Lung microvascular endothelial cell (primary cell): ENCODE measurements at places on chromosomes 3 and 15. TPM values are rescaled to one million over a fixed set of nuclear protein-coding genes. Genes with fewer than 3 reads are reported as not detected.

DNA sequence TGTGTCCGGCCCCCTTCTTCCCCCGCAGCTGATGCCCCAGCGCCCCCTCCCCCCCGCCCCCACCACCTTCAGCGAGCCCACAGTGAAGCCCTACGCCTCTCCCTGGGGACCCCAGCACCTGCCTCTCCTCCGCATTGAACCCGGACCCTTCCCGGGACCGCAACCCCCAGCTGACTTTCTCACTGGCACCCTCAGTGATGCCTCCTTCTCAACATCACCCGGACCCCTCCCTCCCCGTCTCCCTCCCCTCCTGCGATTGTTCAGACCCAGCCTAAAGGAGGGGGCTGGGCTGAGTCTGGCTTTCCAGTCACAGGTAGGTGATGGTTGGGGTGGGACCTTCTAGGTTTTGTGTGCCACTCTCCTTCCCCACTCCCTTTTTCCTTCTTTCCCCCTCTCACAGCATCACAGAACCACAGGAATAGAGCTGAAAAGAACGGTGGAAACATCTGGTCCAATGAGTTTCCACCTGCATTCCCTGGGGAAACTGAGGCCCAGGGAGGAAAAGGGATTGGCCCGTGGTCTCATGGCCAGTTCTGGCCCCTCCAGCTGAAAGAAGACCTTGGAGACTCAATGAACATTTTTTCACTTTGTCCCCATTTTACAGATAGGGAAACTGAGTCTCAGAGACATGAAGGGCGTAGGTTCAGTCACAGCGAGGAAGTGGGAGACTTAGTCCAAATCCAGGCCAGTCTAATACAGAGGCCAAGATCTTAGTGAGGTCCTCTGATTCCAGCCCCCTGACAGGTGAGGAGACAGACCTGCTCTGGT is 828 bp downstream of the CAND2 start:
- DNase-seq, result no peak

DNA sequence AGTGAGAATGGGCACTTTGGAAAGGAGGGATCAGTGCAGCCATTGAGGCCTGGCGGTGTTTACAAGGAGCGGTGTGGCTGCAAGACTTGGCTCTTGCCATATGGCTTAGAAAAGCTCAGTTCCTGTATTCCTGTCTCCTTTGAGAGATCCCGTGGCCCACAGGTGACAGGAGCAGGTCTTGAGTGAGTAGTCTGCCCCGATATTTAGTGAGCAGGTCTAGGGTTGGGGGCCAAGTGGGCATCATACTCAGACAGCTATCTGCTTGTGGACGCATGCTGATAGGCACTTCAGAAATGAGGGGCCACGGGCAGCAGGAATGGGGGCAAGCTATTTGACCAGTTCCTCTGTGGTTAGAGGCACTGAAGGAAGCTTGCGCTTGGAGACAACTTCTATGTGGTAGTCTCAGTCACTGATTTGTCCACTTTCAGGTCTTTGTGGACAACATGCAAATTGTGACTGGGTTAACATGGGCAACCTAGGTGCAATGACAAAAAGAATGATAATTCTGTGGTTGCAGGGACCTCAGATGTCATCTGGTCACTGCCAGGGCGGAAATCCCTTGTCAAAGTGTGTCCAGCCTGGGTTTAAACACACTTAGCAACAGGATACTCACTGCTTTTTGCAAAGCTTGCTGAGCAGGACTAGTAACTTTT is 1.1 kb downstream of the TMED3 start:
- DNase-seq, result no peak

- DNase-seq, result no peak
These were observed 169.0 kb upstream of the BCL6 start for GRCh38 chr3:187914231-187914630.

GRCh38 chr3:66980791-66981190 is 17.3 kb upstream of the KBTBD8 start:
- DNase-seq, result no peak

DNA sequence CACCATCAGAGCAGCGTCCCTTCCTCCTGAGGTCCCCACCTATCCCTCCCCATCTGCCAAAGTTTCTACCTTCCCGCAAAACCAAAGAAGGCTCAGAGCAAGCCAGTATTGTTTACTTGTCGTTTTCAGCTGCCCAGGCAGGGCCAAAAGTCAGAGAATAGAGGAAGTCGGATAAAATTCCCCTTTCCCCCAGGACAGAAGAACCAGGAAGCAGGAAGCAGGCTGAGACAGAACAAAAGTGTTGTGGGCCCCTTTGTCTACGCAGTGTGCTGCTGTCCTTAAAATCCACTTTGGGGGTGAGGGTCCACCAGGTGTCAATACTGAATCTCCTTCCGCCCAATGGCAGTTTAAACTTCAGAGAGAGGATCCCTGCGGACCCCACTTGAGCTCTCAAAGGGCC is 18.5 kb upstream of the RPL32 start:
- DNase-seq, result peak; percentile 14

GRCh38 chr3:24270204-24270691 is 224.4 kb downstream of the THRB start:
- no peak for DNase-seq

DNA sequence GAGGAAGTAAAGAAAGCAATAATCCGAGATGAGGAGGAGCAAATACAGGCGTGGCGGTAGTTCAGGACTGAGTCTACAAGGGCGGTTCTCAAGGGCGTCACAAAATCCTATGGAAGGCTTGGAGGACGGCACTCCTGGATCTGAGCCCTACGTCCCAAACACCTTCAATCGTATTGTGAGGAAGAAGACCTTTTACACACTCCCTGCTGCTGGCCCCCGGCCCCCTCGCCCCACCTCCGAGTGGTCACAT is 747 bp downstream of the PLD1 start:
- no peak for DNase-seq

- peak; percentile 41 for DNase-seq
These were observed 63.2 kb upstream of the TNFSF10 start for GRCh38 chr3:172586436-172586835.

DNA sequence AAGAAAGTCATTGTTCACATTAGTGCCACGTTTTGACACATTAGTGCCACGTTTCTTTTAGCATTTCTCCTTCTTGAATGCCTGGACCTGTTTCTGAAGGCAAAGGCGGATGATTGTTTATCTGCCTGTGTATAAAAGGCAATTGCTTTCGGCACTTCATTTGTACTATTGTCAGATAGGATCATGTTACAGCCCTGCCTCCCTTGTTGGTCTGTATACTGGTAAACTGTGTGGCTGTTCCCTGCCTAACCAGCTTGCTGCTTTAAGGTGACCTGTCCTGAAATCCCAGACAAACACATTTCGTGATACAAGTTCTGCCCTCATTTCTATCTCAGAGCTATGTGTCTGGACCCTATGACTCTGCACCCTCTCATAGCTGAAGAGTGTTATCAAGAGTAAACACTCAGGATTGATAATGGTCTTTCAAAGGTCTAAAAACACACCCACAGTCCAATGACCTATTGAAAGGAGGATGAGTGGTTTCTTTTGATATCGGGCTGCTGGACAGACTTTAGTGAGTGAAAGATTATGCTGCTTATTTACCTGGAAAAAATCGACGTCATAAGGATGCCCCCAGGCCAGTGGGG is 276.3 kb upstream of the MCTP2 start:
- DNase-seq, result no peak

GRCh38 chr3:160575589-160575988 is 10.2 kb upstream of the KPNA4 start:
- DNase-seq, result no peak

- DNase-seq, result no peak
These were observed 102.5 kb downstream of the RPLP1 start for GRCh38 chr15:69555080-69555479.

DNA sequence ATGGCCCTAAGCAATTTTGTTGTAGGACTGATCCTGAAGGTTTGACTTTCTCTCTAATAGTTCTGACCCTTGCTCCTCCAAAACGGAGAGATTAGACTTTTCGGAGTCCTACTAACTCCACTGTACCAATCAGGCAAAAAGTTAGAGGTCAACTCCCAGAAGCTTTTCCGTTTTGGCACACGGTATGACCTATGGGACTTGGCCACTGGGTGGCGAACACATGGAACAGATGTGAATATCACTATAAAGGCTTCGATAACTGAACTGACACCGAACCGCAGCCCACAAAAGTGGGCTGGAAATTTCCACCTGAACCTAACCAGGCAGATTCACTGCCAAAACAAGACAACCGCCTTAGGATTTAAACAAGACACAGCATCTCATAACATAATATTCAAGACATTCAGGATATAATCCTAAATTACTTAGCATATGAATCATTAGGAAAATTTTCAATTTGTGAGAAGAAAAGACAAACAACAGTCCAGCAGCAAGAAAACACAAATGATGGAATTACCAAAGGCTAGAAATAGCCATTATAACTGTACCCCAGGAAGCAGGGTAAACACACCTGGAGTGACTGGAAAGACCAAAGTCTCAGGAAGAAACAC is 12.2 kb upstream of the TM2D3 start:
- peak; percentile 68 for DNase-seq

- DNase-seq, result peak; percentile 78
These were observed 333.4 kb downstream of the NAALADL2 start for GRCh38 chr3:175192536-175192935.

DNA sequence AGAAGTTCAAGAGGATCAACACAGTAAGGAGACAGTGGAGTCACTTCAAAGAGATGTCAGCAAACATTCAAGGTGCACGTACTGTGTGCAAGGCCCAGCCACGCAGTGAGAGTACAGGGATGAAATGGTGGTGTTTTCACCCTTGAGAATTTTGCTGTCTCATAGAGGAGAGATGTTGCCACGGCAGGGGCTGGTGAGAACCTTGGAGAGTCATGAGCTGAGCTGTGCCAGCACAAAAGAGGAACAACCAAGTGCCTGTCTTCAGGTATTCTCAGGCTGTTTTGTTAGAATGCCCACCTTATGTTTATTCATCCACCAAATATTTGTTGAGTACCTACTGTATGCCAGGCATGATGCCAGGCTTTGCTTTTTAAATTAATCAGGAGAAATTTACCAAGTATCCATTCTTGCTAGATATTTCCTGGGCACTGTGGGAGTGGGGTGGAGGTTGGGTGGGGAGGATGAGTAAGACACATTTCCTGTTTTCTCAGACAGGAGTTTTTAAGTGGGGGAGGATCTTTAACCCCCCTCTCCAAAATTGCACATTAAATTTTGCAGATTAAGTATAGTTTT is 72.6 kb downstream of the SLC6A11 start:
- DNase-seq, result no peak

- DNase-seq, result no peak
These were observed 85.9 kb upstream of the ZPLD1 start for GRCh38 chr3:102348904-102349303.

GRCh38 chr3:24363242-24363641 is 131.4 kb downstream of the THRB start:
- no peak for DNase-seq

DNA sequence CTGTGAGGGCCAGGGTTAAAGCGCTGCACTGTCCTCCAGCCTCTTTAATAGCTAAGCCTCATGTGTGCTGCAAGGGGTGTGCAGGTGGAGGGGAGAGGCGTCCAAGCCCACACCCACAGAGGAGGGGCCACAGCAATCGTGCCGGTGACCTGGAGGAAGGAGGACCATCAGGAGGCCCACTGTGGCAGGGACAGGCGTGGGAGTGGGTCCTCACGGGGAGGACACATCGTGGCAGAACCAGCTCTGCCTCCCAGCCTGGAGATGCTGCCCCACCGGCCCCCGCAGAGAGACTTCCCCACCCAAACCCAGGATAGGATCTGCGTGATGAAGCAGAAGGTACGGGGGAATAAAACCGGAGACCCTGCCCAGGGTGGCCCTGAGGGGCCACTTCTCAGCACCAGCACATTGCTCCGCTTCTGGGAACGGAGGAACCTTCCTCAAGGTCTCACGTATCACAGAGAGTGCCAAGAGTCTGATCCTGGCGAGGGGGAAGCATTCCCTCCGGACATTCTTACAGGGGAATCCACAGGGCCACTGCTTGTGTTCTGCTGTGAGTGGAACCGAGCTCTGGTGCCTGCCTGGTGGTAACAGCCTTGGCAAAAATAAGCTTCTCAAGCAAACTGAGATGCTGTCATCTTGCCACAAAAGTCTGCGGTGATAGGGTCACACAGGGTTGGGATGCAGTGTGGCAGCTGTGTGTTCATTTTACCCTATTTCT is 199.8 kb downstream of the XXYLT1 start:
- no peak for DNase-seq

DNA sequence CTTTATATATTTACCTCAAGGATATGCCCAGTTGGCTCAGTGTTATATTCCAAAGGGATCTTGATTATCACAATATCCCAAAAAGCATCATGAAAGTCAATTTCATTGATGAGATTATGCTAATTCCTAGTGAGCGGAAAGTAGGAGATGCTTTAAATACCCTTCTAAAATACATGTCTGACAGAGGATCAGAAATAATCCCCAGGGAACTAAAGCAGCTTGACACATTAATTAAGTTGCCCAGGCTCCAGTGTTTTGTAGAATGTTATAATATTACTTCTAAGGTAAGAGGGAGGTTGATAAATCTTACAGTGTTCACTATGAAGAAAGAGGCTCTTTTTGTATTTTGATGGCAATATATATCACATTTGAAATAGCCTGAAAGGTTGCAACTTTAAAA is 767.5 kb upstream of the ROBO1 start:
- DNase-seq, result no peak

DNA sequence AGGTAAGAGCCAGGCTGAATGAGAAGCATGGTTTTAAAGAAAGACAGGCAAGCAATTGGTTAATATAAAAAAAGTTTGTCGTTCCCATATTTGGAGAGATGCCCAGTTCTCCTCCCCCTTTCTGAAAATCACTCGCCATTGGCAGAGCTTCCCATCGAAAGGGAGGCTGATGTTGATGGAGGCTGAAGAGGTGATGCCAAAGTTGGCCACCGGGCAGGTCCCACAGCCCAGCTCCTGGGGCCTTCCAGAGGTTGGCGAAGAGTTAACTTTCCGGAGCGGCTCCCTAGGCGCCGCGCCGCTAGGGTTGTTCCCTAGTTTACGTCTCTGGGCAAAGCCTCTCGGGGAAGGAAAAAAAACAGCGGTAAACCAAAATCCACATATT is 793 bp downstream of the PCOLCE2 start:
- no peak for DNase-seq

The LRRIQ4 gene
- total RNA-seq, result not detected in 2 replicates

The GOLGA8N gene
- total RNA-seq, result 0.60 and 0.65 TPM in 2 replicates

The DPPA4 gene
- not detected in 2 replicates for total RNA-seq

The MLH1 gene
- 29.4 and 31.8 TPM in 2 replicates for total RNA-seq

The LPCAT4 gene
- total RNA-seq, result 1.5 and 2.8 TPM in 2 replicates

The PDCD6IP gene
- 71.9 and 90.7 TPM in 2 replicates for total RNA-seq

The SPINK8 gene
- total RNA-seq, result not detected in 2 replicates

The PDIA5 gene
- total RNA-seq, result 53.4 and 60.4 TPM in 2 replicates

The CHRNB4 gene
- not detected in 2 replicates for total RNA-seq

The FAM107A gene
- 0.20 and 2.2 TPM in 2 replicates for total RNA-seq

The SERINC4 gene
- not detected in 2 replicates for total RNA-seq

The LSAMP gene
- not detected in 2 replicates for total RNA-seq

The KLHL40 gene
- not detected in 2 replicates for total RNA-seq

The GOLGA6L9 gene
- 0.60 and 0.87 TPM in 2 replicates for total RNA-seq

The SLC28A1 gene
- total RNA-seq, result not detected in 2 replicates
